NCI-H1417 treated with DMSO at 0.1 percent for 48 hours (cell line): ENCODE measurements at places on chromosomes 3 and 15.

DNA sequence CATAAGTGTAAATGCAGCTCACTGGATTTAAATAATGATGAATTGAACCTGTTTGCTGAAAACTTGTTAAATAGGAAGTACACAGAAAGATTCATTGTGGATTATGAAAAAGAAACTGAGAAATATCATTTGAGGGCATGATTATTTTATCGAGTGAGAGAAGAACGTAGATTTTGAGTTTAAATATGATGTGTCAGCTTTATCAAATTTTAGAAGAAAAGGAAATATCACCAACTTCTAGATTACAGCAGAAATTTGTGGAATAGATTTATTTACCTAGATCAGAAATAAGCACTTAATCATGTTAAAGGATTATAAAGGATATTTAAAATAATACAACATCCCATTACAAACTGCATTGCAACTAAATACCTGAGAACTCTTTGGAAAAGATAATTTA lies 315.5 kb downstream of the ZPLD1 start:
- DNase-seq = no peak

DNA sequence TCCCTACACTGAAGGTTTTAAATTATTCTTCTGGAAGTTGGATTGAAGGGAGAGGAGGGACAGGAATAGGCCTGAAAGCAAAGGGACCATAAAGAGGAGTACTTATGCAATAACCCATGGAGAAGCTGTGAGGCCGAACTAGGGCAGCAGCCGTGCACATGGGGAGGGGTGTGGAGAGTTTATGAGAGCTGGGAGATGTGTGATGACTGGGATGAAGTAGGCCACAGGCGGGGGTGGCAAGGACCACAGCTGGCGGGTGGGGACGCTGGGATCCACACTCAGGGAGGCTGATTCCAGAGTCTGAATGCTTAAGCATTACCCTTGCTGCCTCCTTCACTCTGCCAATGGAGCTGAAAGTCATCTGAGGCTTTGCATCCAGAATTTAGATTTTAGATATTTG lies 123.8 kb downstream of the ARNT2 start:
- no peak for DNase-seq

- no peak for DNase-seq
Measured at GRCh38 chr15:48494631-48495030, 150.9 kb downstream of the FBN1 start.

- no peak for DNase-seq
Measured at GRCh38 chr15:65275104-65275727, 11.5 kb downstream of the PARP16 start.

- no peak for DNase-seq
Measured at GRCh38 chr15:48407646-48408045, 76.4 kb downstream of the DUT start.

DNA sequence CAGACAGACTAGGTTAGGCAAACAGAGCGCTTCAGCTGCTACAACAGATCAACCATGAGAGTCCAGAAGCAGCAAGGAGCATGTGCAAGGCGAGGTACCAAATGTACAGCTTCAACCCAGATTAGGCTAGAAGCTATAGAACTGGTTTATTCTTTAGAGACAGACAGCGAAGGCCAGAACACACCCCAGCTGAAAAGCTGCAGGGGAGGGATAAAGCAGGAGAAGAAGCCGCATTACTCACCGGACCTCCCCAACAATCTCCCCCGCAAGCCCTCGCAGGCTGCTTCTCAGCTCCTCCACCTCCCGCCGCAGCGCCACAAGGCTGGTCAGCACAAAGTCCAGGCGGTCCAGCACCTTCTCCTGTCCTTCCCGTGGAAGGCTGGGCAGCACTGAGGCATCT lies 3.3 kb downstream of the RMDN3 start:
- no peak for DNase-seq

DNA sequence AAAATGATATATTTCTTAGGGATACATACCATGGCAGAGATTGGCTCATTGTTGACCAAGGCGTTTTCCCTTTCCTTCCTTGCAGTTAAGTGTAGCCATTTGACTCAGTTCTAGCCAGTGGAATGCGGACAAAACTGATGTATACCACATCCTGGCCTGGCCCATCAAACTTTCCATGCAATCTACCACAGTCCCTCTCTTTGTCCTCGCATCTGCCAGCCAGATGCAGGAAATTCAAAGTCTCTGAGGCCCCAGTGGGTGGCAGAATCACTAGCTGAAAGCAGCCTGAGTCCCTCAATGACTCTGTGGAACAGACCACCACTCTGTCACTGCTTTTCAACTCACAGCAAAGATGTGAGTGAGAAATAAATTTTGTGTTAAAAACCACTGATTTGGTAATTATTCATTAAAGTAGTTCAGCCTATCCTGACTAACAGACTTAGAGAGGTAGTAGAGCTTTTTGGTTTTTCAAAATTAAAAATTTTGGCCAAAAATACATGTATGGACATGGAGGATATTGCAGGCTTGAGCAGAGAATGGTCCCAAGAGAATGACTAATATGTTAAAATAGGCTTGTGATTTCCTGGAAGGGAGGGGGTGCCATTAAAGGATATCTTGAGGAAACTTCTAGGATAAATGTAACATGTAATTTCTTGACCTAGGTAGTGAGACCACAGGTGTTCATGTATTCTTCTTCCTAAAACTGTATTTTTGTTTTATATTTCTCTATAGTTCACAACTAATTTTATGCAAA lies 10.9 kb downstream of the LRRFIP2 start:
- no peak for DNase-seq

DNA sequence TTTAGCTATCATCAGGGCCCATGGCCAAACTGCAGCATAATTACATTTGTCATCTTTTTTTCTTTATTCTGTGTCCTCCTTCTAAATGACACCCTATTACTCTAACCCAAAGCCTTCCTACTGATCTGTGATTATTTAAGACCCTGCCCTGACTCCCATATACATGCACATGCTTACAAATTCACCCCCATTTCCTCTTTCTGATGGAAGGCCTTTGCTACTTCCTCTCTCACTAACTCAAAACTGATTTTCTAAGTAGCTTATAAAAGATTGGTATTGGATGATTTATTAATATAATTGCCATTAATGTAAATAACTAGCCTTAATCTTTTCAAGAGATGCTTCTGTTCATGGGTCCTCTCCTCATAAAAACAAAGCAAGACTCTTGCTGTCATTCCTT lies 179.2 kb downstream of the EDEM1 start:
- no peak for DNase-seq
